ENCODE measurements at places on chromosomes 7 and 10. TPM values are rescaled to one million over a fixed set of nuclear protein-coding genes. Genes with fewer than 3 reads are reported as not detected.

The NUTM2E gene
- not detected for total RNA-seq

The LLCFC1 gene
- total RNA-seq: not detected

The GBX1 gene
- total RNA-seq: not detected

GRCh38 chr7:29239638-29240037, 45.1 kb downstream of the CHN2 start:
- no peaks in the 10 kb centered on the region for H3K36me3 ChIP-seq
- H3K27ac ChIP-seq: no peak overlapping the region
- no peaks in the 10 kb centered on the region for H3K4me1 ChIP-seq
- no peaks in the 10 kb centered on the region for H3K27me3 ChIP-seq
- DNase-seq: no peak
- H3K4me3 ChIP-seq: no peak overlapping the region

- peaks cover 22% of the 10 kb centered on the region for H3K4me1 ChIP-seq
- no peaks in the 10 kb centered on the region for H3K27me3 ChIP-seq
- H3K4me3 ChIP-seq: peak overlapping the region; percentile 97
- H3K27ac ChIP-seq: peak overlapping the region; percentile 98
- no peaks in the 10 kb centered on the region for H3K36me3 ChIP-seq
Measured at GRCh38 chr10:29736366-29737073, 101.7 kb upstream of the SVIL start.

GRCh38 chr7:5217396-5217795, 27.4 kb downstream of the WIPI2 start:
- no peaks in the 10 kb centered on the region for H3K4me1 ChIP-seq
- no peak overlapping the region for H3K4me3 ChIP-seq
- H3K36me3 ChIP-seq: peaks cover 79% of the 10 kb centered on the region
- no peaks in the 10 kb centered on the region for H3K27me3 ChIP-seq

- DNase-seq: no peak
- no peak overlapping the region for H3K4me3 ChIP-seq
- no peaks in the 10 kb centered on the region for H3K36me3 ChIP-seq
- no peak overlapping the region for H3K27ac ChIP-seq
Measured at GRCh38 chr7:45391618-45392451, 182.3 kb upstream of the ADCY1 start.

All from ascending aorta (tissue), 2 donors.